Effector memory CD4-positive, alpha-beta T cell (primary cell): ENCODE measurements at places on chromosomes 16 and 17.

GRCh38 chr17:42521036-42521435, 15.0 kb upstream of the NAGLU start:
- no peak overlapping the region for H3K27ac ChIP-seq
- no peak for DNase-seq
- H3K27me3 ChIP-seq: no peaks in the 10 kb centered on the region
- no peaks in the 10 kb centered on the region for H3K4me1 ChIP-seq
- H3K36me3 ChIP-seq: no peaks in the 10 kb centered on the region

DNA sequence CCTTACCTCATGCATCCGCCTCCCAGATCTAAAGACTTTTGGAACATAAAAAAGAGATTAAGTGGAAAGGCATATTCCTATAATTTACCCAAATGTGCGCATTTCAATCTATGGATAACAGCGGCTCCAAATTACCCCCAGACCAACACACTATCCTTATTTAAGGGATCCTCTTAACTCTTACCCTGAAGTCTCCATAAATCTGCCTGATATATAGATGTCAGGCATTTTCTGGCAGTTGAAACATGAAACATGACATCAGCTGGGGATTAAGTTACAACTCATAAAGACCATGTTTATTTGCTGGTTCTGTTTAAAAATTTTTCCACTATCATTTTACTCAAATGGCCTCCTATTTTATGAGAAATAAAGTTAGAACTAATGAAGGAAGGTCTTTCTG, 478.5 kb upstream of the SALL1 start:
- no peak overlapping the region for H3K27ac ChIP-seq
- no peak for DNase-seq
- H3K4me3 ChIP-seq: no peak overlapping the region
- H3K27me3 ChIP-seq: no peaks in the 10 kb centered on the region

GRCh38 chr17:49252148-49252695, 21.6 kb upstream of the PHOSPHO1 start:
- no peaks in the 10 kb centered on the region for H3K27me3 ChIP-seq
- no peaks in the 10 kb centered on the region for H3K36me3 ChIP-seq
- no peaks in the 10 kb centered on the region for H3K4me1 ChIP-seq
- DNase-seq: no peak
- no peak overlapping the region for H3K4me3 ChIP-seq

DNA sequence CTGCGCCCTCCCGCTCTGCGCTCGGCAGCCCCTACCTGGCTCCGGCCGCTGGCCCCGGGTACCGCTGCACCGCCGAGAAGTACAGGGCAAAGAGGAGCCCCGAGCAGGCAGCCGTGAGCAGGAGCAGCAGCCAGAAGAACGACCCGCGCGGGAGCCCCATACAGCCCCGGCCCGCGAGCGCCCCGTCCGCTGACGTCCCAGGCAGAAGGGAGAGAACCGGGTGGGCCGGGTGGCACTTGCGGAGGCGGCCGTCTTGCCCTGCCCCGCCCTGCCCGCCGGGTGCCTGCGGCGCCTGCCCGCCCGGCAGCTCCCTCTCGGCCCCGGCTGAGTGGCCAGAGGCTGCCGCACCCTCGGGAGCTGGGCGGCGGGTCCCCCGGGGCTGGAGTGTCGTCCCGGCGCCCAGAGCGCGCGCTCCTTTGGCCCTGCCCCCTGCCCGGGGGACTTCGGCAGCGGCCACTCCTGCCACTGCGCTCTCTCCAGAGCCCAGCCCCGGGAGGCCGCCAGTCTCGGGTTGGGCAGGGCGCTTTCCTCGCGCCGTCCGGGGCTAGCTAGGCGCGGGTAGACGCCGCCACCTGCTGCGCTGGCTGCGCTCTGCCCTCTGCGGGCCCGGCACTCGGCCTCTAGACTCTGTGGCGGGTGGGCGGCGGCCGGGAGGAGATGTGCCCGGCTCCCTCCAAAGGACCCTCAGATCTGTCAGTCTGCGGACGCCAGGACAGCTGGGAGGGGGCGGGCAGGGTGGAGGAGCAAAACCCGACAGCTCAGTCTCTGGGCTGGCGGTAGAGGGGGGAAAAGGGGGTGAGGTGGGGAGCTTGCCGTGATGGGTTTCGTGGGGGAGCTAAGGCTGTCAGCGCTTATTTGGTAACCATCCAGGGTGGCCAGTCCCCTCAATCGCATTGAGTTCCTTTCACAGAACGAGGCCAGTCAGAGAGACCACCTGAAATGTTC, at the start of gene ST6GALNAC2:
ST6GALNAC2 (minus strand) TSS at position 212 of the 945 bp plus-strand sequence; CDS start at position 160, 52 bp downstream.
- peaks cover 19% of the 10 kb centered on the region for H3K27me3 ChIP-seq
- peak; percentile 32 for DNase-seq
- peak within 1 kb of the TSS; percentile 72 for H3K4me3 ChIP-seq
- peaks cover 19% of the 10 kb centered on the region for H3K4me1 ChIP-seq

- H3K27me3 ChIP-seq: no peaks in the 10 kb centered on the region
- no peak overlapping the region for H3K27ac ChIP-seq
- H3K4me3 ChIP-seq: no peak overlapping the region
- DNase-seq: no peak
These were observed 23.6 kb downstream of the RANBP10 start for GRCh38 chr16:67782567-67783352.

GRCh38 chr16:88758227-88758943, 26.6 kb downstream of the PIEZO1 start:
- no peak overlapping the region for H3K4me3 ChIP-seq
- peak overlapping the region; percentile 48 for H3K27ac ChIP-seq
- no peaks in the 10 kb centered on the region for H3K27me3 ChIP-seq
- H3K4me1 ChIP-seq: peaks cover 50% of the 10 kb centered on the region
- H3K36me3 ChIP-seq: peaks cover 7% of the 10 kb centered on the region

DNA sequence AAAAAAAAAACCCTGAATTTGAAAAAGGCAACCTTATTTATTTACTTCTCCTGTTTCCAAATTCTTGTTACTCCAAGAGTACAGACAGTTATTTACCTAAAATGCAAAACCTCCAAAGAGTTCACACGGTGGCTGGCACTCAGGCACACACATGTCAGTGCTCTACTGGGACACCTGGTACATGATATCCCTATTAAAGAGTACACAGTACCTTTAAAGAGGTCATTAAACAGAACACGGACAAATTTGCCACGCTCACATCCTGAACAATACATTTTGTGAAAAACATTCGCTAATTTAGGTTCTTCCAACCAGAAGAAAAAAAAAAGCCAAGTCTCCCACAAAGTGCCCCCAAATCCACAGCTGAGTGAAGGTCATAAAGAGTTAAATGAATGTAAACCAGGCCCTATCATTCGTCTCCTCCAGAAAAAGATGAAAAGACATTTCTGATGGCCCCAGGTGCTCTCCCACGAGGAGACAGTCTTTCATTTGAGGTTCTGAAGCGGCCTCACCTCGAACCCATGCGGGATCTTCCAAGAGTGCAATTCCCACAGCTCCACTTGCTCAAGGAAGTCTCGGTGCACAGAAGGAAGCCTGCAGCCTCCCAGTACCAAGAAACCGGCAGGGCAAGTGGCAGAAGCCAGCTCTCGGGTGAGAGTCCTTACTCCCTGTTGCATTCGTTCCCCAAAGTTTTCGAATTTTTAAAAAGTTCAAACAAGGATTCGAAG, 993 bp downstream of the ERN1 start:
- peak overlapping the region; percentile 85 for H3K27ac ChIP-seq
- H3K27me3 ChIP-seq: no peaks in the 10 kb centered on the region
- DNase-seq: no peak
- H3K36me3 ChIP-seq: no peaks in the 10 kb centered on the region
- peaks cover 28% of the 10 kb centered on the region for H3K4me1 ChIP-seq

DNA sequence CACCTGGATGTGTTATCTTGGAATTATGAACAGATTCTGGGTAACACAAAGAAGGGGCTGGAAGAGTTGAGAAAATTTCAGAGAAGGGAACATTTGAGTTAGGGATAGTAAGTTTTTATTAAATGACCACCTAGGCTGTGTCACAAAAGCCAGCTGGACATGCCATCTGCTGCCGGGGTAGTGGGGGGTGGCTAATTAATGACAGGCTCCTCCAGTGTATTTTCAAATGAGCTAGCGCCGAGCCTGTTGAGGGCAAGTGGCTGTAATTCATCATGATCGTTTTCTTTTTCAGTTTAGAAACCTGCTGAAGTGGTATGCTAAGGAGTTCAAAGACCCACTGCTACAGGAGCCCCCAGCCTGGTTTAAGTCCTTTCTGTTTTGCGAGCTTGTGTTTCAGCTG, 6.2 kb downstream of the TMEM97 start:
- DNase-seq: no peak
- H3K27me3 ChIP-seq: no peaks in the 10 kb centered on the region
- H3K36me3 ChIP-seq: peaks cover 19% of the 10 kb centered on the region
- no peak overlapping the region for H3K27ac ChIP-seq
- no peak overlapping the region for H3K4me3 ChIP-seq

GRCh38 chr17:80441133-80441578, 26.2 kb downstream of the ENDOV start:
- DNase-seq: no peak
- H3K36me3 ChIP-seq: no peaks in the 10 kb centered on the region
- no peak overlapping the region for H3K27ac ChIP-seq
- H3K27me3 ChIP-seq: no peaks in the 10 kb centered on the region
- no peaks in the 10 kb centered on the region for H3K4me1 ChIP-seq

- H3K4me1 ChIP-seq: peaks cover 3% of the 10 kb centered on the region
- no peak overlapping the region for H3K27ac ChIP-seq
- H3K36me3 ChIP-seq: peaks cover 3% of the 10 kb centered on the region
These were observed 8.6 kb downstream of the KRT10 start for GRCh38 chr17:40813804-40814203.

- peaks cover 4% of the 10 kb centered on the region for H3K4me1 ChIP-seq
- H3K27ac ChIP-seq: no peak overlapping the region
- H3K4me3 ChIP-seq: no peak overlapping the region
- H3K27me3 ChIP-seq: no peaks in the 10 kb centered on the region
- no peak for DNase-seq
- H3K36me3 ChIP-seq: peaks cover 14% of the 10 kb centered on the region
These were observed 19.3 kb downstream of the TRPV2 start for GRCh38 chr17:16434662-16435061.

GRCh38 chr17:2406271-2406902, 5.5 kb upstream of the MNT start:
- DNase-seq: no peak
- H3K4me1 ChIP-seq: peaks cover 6% of the 10 kb centered on the region
- H3K27ac ChIP-seq: no peak overlapping the region
- no peak overlapping the region for H3K4me3 ChIP-seq
- H3K27me3 ChIP-seq: no peaks in the 10 kb centered on the region
- H3K36me3 ChIP-seq: no peaks in the 10 kb centered on the region

DNA sequence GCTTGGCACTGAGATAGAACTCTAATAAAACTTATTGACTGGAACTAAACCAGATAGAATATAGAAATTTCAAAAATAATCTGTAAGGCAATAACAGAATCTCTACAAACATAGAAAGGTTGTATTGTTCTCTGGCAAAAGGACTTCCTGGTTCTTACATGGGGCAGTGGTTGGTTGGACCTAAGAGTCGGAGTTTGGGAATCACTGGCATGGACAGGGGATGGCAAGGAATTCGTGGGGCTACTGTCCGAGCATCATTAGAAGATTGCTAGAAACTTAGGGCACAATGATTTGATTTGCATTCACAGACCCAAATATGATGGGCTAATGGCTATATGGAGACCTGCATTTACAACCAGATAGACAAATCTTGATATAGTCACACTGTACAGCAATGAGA, 103.8 kb upstream of the GOT2 start:
- no peaks in the 10 kb centered on the region for H3K4me1 ChIP-seq
- no peak overlapping the region for H3K4me3 ChIP-seq
- H3K36me3 ChIP-seq: no peaks in the 10 kb centered on the region

- no peak for DNase-seq
- H3K4me3 ChIP-seq: no peak overlapping the region
- no peak overlapping the region for H3K27ac ChIP-seq
- no peaks in the 10 kb centered on the region for H3K27me3 ChIP-seq
These were observed 8.8 kb upstream of the CNOT1 start for GRCh38 chr16:58638148-58639036.

GRCh38 chr17:57461082-57461481, 204.8 kb downstream of the MSI2 start:
- H3K4me3 ChIP-seq: no peak overlapping the region
- H3K27ac ChIP-seq: no peak overlapping the region
- H3K4me1 ChIP-seq: peaks cover 10% of the 10 kb centered on the region

DNA sequence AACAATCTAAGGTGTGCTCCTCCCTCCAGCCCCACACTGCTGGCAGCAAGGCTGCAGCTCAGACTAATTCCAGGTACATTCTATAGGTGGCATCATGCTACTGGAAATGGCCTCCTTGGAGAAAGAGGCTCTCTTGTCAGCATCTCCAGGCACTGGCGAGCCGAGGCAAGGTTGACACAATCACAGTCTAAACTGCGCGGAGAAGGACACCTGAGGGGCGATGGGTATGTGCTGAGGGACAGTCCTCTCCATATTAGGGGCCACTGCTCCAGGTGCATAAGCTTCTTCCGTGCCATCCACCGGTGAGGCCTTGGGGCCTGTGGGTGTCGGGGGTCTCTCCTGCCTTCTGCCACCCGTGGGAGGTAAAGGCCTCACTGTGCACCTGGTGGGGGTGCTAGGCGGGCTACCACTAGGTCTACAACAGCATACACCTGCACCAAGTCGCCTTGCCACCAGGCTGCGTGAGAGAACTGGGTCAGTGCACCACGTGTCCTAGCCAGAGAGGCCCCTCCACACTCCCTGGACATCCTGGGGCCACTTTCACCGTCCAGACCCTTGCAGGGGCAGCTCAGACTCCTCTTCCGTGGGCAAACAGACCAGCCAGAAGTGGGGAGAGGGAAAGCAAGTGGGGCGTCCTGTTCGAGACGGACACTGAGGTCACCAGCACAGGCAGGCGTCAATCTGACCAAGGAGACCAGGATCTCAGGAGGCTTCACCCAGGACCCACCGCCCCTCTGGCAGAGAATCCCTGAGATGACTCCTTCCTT, 12.1 kb upstream of the CBX8 start:
- no peak overlapping the region for H3K4me3 ChIP-seq
- no peak for DNase-seq
- H3K4me1 ChIP-seq: peaks cover 44% of the 10 kb centered on the region
- no peaks in the 10 kb centered on the region for H3K36me3 ChIP-seq
- H3K27me3 ChIP-seq: peaks cover 85% of the 10 kb centered on the region
- H3K27ac ChIP-seq: no peak overlapping the region

- no peaks in the 10 kb centered on the region for H3K4me1 ChIP-seq
- H3K4me3 ChIP-seq: no peak overlapping the region
- no peak for DNase-seq
- peaks cover 3% of the 10 kb centered on the region for H3K36me3 ChIP-seq
- H3K27me3 ChIP-seq: no peaks in the 10 kb centered on the region
These were observed 43.6 kb downstream of the RHOT1 start for GRCh38 chr17:32185875-32186274.

GRCh38 chr17:48246612-48247011, 139.0 kb downstream of the SNX11 start:
- H3K27me3 ChIP-seq: no peaks in the 10 kb centered on the region
- H3K4me1 ChIP-seq: peaks cover 14% of the 10 kb centered on the region
- no peak overlapping the region for H3K27ac ChIP-seq

- no peak overlapping the region for H3K27ac ChIP-seq
- no peak for DNase-seq
- no peak overlapping the region for H3K4me3 ChIP-seq
- no peaks in the 10 kb centered on the region for H3K4me1 ChIP-seq
These were observed 30.3 kb downstream of the KLHDC4 start for GRCh38 chr16:87735270-87736007.
